ENCODE measurements at places on chromosomes 7 and 10. TPM values are rescaled to one million over a fixed set of nuclear protein-coding genes. Genes with fewer than 3 reads are reported as not detected.

- DNase-seq, result no peak
Observed at GRCh38 chr10:132149271-132149670, 37.5 kb upstream of the DPYSL4 start.

- DNase-seq, result no peak
Observed at GRCh38 chr7:55073051-55073511, 54.3 kb downstream of the EGFR start.

GRCh38 chr10:2933519-2933918 lies 133.8 kb upstream of the PFKP start:
- DNase-seq, result no peak

- no peak for DNase-seq
Observed at GRCh38 chr10:113053091-113053490, 103.0 kb downstream of the TCF7L2 start.

- no peak for DNase-seq
Observed at GRCh38 chr10:123769647-123770046, 103.5 kb downstream of the GPR26 start.

- DNase-seq, result no peak
Observed at GRCh38 chr10:30542001-30542894, 87.3 kb downstream of the LYZL2 start.

DNA sequence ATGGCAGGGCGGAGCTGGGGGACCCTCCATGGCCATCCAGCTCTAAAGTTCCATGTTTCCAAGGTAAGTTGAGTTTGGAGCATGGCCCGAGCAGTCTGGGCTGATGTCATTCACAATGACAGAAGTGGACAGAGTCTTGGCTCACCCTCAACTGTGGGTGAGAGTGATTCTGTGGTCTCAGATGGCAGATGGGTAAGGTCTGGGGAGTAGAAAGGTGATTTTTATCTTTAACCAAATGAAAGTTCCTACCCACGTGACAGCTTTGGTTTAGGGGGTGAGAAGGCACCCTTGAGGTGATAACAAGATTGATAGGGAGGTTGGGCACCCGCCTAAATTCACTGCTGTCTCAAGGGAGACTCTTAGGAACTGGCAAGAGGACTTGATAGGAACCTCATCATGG lies 57.6 kb upstream of the PDZD8 start:
- no peak for DNase-seq

DNA sequence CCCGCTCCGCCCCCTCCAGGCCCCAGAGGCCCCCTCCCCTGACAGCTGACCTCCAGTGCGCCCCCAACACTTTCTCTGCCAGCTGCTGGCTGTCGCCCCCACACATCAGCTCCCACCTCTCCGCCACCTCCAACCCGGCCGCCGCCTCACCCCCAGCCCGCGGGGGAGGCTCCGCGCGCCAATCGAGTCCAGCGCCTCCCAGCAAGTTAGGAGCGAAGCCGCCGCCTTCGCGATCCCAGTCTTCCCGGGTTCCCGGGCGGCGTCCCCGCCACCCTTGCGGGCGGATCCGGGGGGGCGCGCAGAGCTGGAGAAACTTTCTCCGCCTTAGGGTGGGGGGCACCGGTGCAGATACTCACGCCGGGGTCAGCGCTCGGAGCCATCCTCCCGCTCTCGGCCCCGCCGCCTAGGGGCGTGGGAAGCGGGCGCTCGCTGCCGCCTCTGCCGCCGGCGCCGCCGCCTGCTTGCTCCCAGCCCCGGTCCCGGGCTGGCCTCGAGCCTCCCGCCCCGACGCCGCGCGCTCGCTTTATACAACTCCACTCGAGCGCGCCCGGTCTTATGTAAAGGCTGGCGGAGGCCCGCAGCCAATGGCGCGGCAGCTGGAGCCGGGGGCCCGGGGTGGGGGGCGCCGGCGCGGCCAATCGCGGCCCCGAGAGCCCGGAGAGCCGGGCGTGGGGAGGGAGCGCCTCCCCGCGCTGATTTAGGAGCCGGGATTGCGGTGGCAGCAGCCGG lies at the start of gene CRTAC1:
CRTAC1 (minus strand) TSS at position 529 of the 729 bp plus-strand sequence; CDS start at position 380, 149 bp downstream.
- peak; percentile 86 for DNase-seq

- peak; percentile 33 for DNase-seq
Observed at GRCh38 chr7:32905175-32905662, 13.7 kb upstream of the KBTBD2 start.

- no peak for DNase-seq
Observed at GRCh38 chr10:48782386-48782785, 97.7 kb downstream of the WDFY4 start.

- DNase-seq, result no peak
Observed at GRCh38 chr7:101531726-101532357, 97.3 kb downstream of the MYL10 start.

The GHITM gene
- polyA plus RNA-seq, result 176 TPM

The PSPH gene
- 30.4 TPM for polyA plus RNA-seq

The NXPH1 gene
- polyA plus RNA-seq, result 0.25 TPM

The SSMEM1 gene
- polyA plus RNA-seq, result not detected
